ENCODE measurements at places on chromosomes 5 and 9.

- no peak for DNase-seq
Measured at GRCh38 chr9:131181091-131181681, 55.8 kb downstream of the NUP214 start.

GRCh38 chr5:127026166-127026565 is 4.2 kb downstream of the MARCHF3 start:
- no peak for DNase-seq

DNA sequence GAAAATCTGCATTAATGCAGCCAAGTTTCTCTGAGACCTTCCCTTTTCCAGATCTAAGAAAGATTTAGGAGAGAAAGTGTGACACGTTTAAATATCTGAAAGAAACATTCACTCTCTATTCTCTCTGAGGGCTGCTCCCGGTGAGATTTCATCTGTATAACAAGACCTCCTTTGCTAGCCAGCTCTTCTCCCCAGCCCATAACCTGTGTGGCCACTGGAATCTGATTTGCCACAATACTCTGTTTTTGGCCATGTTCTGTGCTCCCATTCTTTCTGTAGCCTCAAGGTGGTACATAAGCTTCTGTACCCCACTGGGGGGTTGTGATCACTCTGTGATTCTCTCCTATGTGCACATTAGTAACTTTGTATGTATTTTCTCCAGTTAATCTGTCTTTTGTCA is 291.0 kb upstream of the SEMA6A start:
- DNase-seq, result no peak

DNA sequence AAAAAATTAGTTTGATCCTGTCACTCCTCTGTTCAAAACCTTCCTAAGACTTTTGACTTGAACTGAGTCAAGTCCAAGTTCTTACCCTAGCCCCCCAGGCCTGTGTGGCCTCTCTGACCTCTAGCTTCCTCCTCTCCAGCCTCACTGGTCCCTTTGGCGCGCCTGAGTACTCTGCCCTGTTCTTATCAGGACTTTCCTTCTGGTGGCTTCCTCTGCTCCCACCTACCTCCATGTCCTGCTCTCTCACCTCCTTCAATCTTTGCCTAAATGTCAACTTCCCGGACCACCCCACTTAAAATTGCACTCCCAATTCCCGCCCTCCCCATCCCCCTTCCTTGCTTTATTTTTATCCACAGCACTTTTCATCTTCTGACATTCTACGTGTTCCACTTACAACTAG is 526.1 kb upstream of the KLF4 start:
- no peak for DNase-seq

- no peak for DNase-seq
Measured at GRCh38 chr5:133353741-133354140, 258.6 kb downstream of the FSTL4 start.

DNA sequence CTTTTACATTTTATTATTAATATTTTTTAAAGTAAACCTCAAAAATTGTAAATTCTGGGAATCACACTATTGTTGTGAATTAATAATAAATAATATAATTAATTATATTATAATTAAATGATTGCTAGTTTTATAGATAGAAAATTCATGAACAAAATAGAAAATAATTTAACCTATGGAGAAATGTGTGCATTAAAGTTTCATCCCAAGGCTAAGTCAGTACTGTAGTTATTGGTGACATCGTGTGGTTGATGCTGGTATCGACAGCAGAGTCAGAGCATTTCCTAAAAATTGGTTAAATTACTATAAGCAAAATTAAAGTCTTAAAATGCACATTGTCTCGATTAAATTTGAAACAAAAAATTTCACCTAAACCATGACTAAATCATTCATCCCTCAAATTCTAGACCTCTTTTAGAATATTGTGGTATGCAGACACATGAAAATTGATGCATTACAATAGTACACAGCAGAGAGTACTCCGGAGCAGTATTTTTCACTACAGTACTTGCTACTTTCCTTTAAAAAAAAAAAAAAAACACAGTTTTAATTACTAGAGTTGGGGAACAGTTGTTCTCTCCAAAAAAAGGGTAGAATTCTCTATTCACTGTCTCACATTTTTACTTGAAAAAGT is 73.9 kb downstream of the RORB start:
- no peak for DNase-seq

DNA sequence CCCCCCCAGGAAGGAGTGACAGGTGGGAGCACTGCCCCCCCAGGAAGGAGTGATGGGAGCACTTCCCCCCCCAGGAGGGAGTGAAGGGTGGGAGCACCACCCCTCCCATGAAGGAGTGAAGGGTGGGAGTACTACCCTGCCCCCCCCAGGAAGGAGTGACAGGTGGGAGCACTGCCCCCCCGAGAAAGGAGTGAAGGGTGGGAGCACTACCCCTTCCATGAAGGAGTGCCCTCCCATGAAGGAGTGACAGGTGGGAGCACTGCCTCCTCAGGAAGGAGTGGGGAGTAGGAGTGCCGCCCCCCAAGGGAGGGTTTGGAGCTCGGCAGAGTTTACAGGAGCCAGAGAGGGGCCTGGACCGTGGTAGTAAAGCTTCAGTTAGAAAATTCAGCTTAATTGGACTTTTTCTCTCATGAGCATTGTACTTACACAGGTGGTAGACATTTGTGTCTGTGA is 100.7 kb downstream of the CACNA1B start:
- DNase-seq, result no peak

- DNase-seq, result no peak
Measured at GRCh38 chr5:160556846-160557245, 135.2 kb downstream of the PTTG1 start.

DNA sequence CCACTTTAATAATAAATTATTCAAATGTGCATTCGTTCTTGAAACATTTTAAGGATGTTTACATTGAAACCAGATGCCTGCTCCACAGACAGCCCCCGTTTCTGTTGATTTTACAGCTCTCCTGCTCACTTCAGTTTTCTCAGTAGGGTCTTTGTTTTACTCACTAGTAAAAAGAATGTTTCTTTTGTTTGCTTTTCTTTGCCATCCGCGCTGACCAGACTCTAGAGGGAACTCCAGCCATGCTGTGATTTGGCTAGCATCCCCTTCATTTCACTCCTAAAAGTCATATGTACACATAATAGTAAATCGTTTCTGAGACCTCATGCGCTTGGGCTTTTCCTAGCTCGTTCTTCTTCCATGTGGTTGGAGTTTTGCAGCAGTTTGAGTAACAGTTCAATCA is 28.7 kb upstream of the PALM2AKAP2 start:
- DNase-seq, result no peak

GRCh38 chr5:91110686-91111085 is 272.4 kb downstream of the ARRDC3 start:
- DNase-seq, result no peak

- DNase-seq, result no peak
Measured at GRCh38 chr9:18480662-18481093, 6.7 kb downstream of the ADAMTSL1 start.

DNA sequence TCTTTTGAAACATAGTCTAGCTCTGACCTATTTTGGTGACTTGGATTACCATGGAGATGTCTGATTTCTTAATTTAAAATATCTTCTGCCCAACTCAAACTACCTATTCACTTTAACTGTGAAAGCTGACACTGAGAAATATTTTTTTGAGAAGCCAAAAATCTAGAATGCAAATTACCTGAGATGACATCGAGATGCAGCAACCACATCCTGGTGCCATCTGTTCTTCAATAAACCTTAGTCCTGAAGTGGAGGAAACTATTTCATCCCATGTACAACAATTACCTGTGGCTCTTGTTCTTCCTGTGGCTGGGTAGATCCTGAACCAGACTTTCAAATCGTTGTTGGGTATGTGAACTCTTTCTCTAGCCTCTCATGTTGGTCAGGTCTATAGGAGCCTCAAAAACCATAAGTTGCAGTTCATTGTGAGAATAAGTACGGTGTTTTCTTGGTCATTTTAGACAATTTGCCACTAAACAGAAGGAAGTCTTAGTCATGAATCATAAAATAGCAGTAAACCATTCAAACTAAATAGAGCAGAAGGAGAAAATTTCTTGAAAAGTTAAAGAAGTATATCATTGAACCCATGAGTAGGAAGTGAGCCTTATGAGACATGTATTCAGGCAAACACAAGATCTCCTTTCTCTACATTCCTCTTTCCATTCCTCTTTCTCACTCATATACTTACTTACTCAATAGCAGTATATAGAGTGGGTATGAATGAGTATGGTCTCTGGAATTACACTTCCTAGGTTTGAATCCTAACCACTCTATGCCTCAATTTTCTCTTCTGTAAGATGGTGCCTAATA is 176.0 kb downstream of the HMHB1 start:
- DNase-seq, result no peak

DNA sequence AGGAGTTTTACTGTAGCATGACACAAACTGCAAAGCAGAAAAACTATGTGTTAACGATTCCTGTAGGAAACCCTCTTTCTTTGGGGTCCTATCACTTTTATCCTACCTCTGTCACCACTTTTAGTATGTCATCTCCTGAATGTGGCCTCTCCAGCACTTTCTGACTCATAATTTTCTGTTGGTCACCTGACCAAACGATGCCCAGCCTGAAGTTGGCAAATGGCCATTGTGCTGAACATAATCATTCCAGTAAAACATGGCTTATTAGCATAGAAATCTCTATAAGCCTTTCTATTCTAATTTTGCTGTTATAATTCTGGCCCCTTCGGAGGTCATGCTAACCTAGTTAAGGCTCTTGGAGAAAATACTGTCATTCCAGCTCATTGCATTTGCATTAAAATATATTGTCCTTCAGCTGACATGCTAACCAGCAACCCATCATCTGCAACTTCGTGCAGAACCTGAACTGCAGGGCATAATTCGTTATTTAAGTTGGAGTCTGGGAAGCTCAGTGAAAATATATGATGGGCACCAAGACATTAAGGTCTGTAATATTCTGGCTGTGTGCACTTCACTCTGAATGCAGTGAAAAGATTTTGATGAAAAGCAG is 140.3 kb downstream of the NMUR2 start:
- no peak for DNase-seq

- DNase-seq, result no peak
Measured at GRCh38 chr5:9624196-9624947, 5.8 kb downstream of the TAS2R1 start.

DNA sequence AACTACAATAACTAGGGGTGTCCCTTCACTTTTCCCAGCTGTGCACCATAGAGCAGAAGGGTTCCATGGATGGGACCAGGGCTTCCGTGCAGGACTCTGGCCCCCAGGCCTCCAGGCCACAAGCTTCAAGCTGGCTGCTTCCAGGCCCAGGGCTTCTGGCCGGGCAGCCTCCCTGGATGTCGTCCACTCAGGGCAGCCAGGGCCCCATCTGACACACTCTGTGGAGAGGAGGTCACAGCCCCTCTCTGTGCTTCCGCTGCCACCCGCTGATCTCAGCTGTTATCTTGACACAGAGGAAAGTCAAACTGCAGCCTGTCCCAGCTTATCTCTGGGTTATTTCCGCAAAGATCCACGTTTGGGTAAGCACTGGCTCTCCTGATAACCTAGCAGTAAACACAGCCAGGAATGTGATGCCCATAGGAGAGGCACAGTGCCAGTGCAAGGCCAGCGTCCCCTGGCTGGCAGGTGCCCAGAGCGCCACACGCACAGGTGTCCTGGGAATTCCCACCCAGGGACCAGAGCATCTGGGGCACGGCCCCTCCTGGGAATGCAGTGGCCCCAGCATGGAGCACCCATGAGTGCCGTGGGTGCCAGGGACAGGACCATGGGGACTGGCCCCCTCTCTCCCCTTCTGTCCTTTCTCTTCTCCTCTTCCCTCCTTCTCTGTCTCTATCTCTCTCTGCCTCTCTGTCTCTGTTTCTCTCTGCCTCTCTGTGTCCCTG is 15.6 kb upstream of the SLC6A19 start:
- DNase-seq, result peak; percentile 77

GRCh38 chr9:78552802-78553201 is 255.9 kb downstream of the PSAT1 start:
- DNase-seq, result no peak

- no peak for DNase-seq
Measured at GRCh38 chr5:61333954-61334867, 2.2 kb downstream of the ZSWIM6 start.
